ENCODE measurements at places on chromosomes 11 and 22. TPM values are rescaled to one million over a fixed set of nuclear protein-coding genes. Genes with fewer than 3 reads are reported as not detected.

Gene LDHAL6A
- total RNA-seq, result not detected

GRCh38 chr11:117075186-117075585, 23.0 kb downstream of the SIK3 start:
- H3K36me3 ChIP-seq, result no peaks in the 10 kb centered on the region
- H3K27me3 ChIP-seq, result no peaks in the 10 kb centered on the region
- H3K4me3 ChIP-seq, result no peak overlapping the region
- no peak overlapping the region for H3K27ac ChIP-seq
- no peak for DNase-seq
- no peaks in the 10 kb centered on the region for H3K4me1 ChIP-seq

DNA sequence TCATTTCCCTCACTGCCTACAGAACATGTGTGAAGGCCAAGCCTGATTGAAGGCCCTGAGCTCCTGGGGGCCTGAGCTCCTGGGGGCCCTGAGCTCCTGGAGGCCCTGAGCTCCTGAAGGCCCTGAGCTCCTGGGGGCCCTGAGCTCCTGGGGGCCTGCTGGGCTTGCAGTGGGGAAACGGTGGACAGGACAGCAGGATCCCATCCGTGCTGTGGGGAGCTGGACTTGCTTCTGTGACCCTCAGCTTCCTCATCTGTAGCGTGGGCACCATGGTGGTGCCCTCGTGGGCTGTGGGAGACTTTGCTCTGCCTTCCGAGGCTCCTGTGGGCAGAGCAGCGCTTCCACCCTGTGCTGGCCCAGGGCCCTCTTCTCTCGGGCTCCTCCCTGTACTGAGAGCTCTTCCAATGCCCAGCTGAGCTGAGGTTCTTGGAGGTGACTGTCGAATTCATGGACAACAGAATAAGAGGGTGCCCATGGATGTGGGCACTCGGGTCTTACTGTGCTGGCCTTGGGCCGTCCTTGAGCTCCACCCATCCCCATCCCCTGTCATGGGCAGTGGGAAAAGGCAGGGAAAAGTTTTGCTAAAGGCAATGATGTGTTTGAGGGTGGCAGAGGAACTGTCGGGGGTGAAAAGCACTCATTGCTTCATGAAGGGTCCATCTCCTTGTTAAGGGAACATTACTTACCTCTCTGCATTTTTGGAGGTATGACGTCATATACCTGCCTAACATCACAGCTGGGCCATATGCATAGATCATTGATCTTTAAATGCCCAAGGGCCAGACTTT, 786.7 kb downstream of the TBC1D22A start:
- H3K27me3 ChIP-seq, result no peaks in the 10 kb centered on the region
- no peaks in the 10 kb centered on the region for H3K36me3 ChIP-seq
- no peak overlapping the region for H3K27ac ChIP-seq
- no peak for DNase-seq
- H3K4me3 ChIP-seq, result no peak overlapping the region

- H3K4me1 ChIP-seq, result no peaks in the 10 kb centered on the region
- H3K27me3 ChIP-seq, result no peaks in the 10 kb centered on the region
- no peak overlapping the region for H3K27ac ChIP-seq
These were observed 43.6 kb downstream of the LRRC32 start for GRCh38 chr11:76626921-76627401.

DNA sequence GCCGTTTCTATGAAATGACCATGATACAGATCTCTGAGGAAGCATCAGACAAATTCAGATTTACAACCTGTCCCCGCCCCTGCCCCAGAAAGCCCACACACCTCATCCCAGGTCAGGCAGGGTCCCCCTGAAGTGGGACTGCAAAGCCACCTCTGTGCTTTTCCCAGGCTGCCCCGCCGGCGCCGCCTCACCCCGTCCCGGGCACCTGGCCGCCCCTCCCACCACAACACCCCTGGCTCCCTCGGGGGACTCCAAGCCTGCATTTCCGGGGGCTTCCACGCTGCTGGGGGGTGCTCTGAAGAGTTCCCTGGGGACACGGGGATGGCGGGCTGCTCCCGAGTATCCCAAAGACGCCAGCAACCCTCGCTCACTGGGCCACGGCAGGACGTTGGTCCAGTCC, 23.2 kb downstream of the DRD4 start:
- DNase-seq, result no peak
- H3K4me1 ChIP-seq, result no peaks in the 10 kb centered on the region
- H3K36me3 ChIP-seq, result peaks cover 11% of the 10 kb centered on the region
- no peak overlapping the region for H3K27ac ChIP-seq
- H3K27me3 ChIP-seq, result no peaks in the 10 kb centered on the region
